Midbrain (tissue), 1 donor: ENCODE measurements at places on chromosomes 11 and 22.

- no peak for DNase-seq
These were observed 9.6 kb upstream of the PRG2 start for GRCh38 chr11:57399972-57400578.

- no peak for DNase-seq
These were observed 1.7 kb upstream of the OR52E5 start for GRCh38 chr11:5891216-5891800.

DNA sequence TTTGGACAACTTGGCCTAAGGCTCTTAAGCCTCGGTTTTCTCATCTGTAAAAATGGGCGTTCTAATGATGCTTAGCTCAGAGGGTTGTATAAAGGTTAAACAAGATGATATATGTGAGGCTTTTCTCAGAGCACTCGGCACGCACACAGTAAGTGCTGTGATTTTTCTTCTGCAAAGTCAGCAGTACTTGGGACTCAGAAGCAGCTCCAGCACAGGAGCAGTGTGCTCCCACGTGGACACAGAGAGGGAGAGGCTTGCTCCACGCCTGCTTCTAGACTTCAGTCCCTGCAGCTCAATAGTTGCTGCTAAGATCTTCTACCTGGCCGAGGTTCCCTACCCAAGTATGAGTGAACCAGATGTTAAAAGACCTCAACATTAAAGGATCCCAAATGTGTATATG, 39.9 kb upstream of the PHF21A start:
- no peak for DNase-seq

DNA sequence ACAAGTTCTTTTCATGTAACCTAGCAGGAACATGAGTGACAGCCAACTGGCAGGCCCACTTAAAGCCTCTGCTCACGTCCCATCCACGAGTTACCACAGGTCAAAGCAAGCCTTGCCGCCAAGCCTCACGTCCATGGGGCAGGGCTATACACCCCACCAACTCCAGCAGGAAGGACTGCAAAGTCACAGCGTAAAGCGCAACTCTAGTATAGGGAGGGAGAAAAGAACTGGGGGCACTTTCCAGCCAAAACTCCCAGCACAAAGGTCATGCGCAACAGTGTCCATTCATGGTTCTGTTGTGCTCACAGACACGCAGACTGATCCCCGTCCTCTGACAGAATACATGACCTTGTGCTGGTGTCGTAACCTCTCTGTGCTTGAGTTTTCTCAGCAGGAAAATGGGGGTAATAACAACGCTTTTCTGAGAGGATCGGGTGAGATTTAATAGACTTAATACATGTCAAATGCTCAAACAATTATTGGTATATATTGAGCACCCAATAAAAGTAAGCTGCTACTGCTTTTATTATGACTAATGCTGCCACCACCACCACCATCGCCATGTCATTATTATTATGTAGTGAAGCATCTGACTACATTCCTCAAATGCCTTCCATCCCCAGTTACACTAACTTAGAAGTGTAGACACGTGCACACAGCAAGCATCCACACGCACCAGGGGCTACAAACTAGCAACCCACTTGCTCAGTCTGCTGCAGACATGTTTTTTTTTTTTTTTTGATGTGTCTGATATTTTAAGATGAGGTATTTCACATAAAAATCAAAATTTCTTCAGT, 104.4 kb upstream of the PARVA start:
- DNase-seq = no peak

GRCh38 chr11:65960824-65961266, 689 bp upstream of the SART1 start:
- no peak for DNase-seq

DNA sequence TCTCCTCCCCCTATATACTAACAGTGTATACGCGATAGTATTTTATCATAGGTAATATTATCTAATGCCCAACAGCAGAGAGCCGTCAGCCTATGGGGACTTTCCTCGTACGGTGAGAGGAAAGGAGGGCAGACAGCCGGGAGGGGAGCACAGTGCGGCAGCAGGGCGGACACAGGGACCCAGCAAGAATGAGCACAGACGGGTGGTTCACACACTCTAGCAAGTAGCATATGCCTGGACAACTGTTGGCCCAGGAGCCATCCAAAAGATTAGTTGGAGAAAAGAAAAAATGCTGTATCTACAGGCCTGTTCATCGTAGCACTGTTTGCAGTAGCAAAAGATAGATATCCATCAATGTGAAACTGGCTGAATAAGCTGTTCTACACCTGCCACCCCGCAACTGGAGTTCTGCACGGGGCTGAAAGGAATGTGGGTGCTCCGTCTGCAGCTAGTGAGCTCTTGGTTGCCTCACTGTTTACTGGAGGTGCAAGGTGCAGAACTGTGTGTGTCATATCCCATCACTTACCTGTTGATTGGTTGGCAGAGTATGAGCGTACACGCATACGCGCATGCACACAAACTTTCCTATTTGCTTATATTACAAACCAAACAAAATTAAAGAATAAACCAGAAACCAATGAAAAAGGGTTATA, 324.3 kb downstream of the TBC1D22A start:
- DNase-seq = no peak

- no peak for DNase-seq
These were observed 3.1 kb downstream of the CD3D start for GRCh38 chr11:118339281-118339961.

DNA sequence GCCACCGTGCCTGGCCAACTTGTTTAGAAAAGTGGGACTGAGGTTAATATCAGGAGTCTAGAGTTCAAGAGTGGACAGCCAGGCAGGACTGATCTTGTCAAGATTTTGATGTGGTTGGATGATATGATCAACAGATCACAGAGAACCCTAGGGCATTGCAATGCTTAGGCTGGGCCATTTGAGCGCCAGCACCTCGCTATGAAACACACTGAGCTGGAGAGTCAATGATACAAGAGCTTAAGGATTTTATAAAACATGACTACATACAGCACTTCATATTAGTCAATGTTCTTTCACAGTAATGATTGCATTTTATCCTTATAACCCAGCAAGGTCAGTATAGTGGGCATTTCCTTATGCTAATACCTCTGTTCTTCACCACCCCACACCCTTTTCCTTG, 15.4 kb upstream of the PEX26 start:
- no peak for DNase-seq

GRCh38 chr11:93689240-93689639, 27.8 kb downstream of the CEP295 start:
- no peak for DNase-seq
